ENCODE measurements at places on chromosomes 1 and 21.

GRCh38 chr1:215118081-215118480 lies 35.5 kb downstream of the KCNK2 start:
- DNase-seq: no peak

DNA sequence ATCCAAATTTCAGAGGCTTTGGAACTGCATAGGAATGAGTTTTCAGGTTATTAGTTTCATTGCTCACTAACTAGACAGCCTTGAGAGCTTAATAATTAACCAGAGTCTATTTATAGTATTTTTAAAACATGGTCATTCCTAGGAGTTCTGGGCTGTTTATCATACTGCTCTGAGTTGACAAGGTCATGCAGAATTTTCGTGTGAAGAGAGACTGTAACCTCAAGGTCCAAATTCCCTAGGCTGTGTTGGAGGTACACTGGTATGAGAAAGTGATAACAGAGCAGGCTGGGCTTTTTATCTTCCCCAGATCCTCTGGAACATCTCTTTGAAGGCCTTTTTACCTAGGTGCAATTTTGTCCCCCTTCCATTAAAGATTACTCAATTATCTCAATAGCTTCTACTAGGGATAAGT lies 736.3 kb downstream of the LTN1 start:
- DNase-seq: no peak

DNA sequence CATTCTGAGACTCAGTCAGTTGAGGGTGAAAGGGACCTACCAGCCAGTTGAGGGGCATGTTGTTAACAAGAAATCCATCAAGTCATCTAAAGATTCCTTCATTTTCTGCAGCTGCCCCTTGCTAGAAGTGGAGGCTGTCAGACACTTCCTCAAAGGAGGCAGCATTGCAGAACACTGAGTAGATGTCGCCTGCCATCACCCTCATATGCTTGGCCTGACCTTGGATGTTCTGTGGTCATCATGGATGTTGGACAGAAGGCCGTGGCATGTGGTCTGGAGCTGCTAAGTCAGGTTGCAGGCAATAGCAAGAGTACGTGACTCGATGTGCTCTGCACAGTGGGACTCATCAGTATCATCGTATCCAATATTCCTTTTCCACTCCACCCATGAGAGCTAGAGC lies 70.6 kb downstream of the GATAD2B start:
- DNase-seq: no peak

DNA sequence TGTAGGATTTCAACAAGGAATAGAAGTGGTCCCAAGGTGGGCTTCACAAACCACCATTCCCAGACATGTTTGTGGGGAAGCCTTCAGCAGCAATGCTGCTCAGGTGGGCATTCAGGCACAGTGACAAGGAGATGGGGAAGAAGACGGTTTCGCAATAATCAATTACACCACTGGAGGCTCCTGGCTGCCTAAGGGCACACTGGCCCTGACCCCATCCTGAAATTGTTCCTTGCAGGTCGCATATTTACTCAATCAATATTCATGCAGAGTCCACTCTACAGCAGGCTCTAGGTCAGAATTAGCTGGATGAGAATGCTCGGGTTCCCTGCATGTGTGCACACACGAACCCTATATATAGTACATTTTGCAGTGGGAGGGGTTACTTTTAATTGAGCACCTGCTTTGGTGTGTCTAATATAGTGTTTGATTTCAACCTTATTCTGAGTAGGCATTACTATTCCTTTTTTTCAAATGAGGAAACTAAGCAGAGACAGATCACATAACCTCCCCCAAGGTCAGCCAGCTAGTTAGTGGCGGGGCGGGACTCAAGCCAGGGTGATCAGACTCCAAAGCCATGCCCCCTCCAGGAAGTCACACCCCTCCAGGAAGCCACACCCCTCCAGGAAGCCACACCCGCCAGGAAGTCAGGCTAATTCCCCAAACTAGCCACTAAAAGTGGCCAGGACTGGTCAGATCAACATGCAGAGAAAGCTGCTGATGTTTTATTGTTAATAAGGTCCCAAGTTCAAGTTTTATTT lies 106.5 kb downstream of the HLCS start:
- DNase-seq: no peak

DNA sequence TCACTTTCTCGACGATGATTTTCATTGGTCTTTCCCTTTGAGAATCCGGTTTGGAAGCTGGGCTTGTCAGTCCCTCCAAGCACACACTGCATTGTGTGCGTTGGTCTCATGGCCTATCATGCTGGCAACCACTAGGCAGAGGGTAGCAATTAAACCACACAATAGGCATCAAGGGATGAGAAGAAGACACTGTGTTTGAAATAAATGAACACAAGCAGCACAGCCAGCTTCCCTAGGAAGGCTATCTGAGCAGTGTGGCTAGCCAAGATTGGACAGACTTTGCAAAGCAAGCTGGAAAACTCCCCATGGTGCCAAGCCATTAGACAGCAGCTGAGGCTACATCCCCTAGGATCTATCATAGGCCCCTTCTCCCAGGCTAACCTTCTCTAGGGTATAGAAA lies 288.7 kb downstream of the NUF2 start:
- DNase-seq: no peak

- DNase-seq: no peak
These were observed 550 bp downstream of the ARHGEF16 start for GRCh38 chr1:3454811-3455618.

GRCh38 chr1:230270559-230271281 lies 155.4 kb downstream of the PGBD5 start:
- DNase-seq: no peak

- no peak for DNase-seq
These were observed 18.7 kb downstream of the STK40 start for GRCh38 chr1:36367066-36367465.

DNA sequence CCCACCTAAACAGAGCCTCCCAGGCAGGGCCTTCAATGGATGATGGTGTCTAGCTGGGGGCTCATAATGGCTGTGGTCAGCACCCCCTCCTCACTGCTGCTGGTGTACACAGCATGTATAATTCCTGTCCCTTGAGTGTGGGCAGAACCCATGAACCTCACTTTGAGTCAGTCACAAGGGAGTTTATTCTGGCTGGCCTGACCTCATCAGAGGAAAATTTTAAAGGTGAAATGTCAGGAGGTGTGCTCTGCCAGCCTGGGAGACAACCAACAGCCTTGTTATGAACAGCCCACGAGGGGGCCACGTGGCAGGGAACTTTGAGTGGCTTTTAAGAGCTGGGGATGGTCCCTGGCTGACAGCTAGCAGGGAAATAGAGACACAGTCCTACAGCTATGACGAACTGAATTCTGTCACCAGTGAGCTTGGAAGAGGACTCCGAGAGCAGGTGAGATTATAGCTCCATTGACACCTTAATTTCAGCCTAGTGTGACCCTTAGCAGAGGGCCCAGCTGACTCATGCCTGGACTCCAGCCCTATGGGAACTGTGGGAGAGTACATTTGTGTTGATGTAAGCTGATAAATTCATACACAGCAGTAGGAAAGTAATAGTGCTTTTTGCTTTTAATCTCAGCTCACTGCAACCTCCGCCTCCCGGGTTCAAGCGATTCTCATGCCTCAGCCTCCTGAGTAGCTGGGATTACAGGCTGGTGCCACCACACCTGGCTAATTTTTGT lies 73.5 kb upstream of the RUNX3 start:
- no peak for DNase-seq

DNA sequence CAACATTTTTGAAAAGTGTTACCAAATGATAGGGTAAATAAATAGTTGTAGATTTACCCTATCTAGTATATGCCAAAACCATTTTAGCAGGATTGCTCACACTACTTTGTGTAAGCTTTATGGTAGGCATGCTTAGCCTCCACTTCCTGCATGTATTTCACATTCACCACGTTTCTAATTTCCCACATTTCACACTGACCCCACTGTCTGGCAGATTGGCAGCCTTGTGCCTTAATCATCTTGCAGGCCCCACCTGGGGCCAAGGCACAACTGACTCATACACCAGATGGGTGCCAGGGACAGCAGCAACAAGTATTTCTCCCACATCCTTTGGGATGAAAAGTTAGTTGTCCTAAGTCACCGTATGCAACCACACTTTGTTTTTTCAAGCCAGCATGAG lies 21.2 kb upstream of the CENPF start:
- DNase-seq: no peak

GRCh38 chr1:81183051-81183450 lies 617.7 kb upstream of the ADGRL2 start:
- DNase-seq: no peak

Measured in omental fat pad (tissue), 4 donors.